ENCODE measurements at places on chromosomes 7 and 10.

GRCh38 chr10:30853066-30853465 is 178.6 kb downstream of the ZNF438 start:
- DNase-seq, result no peak

DNA sequence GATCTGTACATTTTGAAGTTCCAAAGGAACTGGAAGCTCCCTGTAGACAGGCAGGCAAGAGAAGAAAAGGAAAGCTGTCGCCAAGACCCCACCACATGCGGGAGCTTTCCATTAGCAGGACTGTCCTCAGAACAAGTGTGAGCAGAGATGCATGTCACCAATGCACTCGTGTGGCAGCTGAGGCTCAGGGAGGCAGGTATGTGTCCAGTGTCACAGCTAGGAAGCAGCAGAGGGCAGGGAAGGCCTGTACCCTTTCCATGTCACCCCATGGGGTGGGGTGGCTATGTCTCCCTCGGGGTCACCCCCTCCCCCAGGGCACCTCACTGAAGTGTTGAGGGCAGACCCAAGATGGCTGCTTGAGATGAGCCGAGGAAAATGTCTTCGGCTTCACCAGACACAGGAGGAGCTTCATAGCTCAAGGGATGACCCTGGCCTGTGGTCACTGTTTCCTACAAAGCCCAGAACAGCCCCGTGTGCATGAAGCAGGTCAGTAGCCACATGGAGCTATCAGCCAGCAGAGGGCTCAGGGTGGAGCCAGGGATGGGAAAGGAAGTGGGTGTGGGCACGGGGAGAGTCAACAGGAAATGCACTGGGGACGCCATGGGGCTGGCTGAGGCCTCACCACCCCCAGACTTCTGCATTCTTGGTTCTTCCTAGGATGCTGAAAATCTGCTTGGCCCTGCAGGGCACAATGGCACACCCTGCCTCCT is 96.6 kb downstream of the FAM53B start:
- no peak for DNase-seq

DNA sequence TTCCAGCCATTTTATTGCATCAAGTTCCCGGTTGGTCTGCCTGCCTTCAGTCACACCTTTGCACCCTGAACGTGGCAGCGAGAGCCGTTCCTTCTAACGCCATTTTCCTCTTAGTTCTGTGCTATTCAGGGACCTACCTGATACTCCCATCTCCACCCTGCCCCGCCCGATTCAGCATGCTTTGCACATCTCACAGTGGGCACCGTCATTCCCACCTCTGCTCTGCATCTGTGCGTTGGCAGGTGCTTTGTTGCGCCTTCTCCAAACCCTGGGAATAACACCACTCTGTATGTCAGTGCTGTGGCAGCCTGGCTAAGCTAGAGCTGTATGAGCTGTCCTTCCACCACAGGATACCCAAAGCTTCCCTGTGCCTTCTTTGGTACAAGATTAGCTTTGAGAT is 96.8 kb downstream of the ACTR3B start:
- no peak for DNase-seq

GRCh38 chr10:30454744-30455510 is 20.9 kb downstream of the MAP3K8 start:
- DNase-seq, result no peak

- no peak for DNase-seq
Measured at GRCh38 chr7:2658941-2659340, 27.2 kb downstream of the TTYH3 start.

GRCh38 chr7:876972-877311 is 588 bp downstream of the GET4 start:
- DNase-seq, result no peak

DNA sequence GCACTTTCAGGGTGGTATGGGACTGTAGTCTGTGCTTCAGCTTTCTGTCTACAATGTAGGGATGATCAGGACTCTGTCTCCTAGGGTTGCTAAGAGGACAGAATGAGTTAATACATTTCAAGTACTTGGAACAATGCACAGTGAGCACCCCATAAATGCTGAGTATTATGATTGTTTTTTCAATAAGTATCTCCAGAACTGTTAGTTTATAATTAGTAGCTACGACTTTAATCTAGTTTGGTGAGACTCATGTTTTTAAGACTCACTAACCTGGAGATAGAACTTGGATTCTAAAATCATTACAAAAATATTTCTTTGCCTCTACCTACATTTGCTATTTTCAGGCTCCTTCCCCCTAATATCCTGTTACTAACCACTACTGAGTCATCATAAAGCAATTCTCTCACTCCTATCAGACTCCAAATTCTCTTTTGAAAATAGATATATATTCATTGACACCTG is 95.3 kb downstream of the CPED1 start:
- DNase-seq, result no peak

- no peak for DNase-seq
Measured at GRCh38 chr7:64889686-64890162, 13.3 kb upstream of the ZNF273 start.
